ENCODE measurements at places on chromosomes 1 and 21.
A peak's percentile ranks its signal among the peaks of the same experiment; 100 is the strongest.

- DNase-seq = no peak
Observed at GRCh38 chr1:230256896-230257295, 169.2 kb downstream of the PGBD5 start.

GRCh38 chr1:160022330-160023310 lies 9.2 kb downstream of the PIGM start:
- no peak for DNase-seq

DNA sequence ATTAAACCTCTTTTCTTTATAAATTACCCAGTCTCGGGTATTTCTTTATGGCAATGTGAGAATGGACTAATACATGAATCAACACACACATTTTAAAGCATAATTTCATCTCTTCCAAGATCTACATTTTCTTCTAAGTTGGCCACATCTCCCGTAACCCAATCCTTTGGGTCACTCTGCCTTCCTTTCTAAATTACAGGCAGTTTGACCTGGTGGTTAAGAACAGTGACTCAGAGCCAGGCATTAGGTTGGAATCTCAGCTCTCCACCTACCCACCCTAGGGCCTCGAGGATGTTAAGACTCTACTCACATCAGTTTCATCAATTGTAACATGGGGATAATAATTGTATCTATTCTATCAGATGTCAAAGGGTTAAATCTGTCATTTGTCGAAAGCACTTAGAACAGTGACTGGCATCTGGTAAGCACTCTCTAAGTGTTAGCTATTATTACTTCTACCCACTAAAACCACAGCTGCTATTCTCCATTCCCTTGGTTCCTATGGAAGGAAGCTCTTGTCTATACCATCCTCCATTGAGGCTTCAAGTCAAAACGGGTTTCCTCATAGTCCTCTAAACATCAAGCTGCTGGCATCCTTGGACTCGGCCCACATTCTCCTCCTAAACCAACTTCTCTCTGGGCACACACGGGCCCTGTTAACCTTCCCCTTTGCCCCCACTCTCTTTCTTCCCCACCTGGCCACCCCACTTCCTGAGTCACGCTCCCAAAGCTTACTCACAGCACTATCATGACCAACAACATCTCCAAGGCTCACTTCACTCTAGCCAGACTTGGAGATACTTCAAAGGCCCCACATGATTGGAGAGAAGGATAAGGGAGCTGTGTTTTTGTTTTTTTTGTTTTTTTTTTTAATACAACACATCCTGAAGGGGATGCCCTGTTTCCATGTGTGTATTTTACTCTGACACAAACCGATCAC lies 116.9 kb downstream of the TGFBR3 start:
- DNase-seq = no peak

DNA sequence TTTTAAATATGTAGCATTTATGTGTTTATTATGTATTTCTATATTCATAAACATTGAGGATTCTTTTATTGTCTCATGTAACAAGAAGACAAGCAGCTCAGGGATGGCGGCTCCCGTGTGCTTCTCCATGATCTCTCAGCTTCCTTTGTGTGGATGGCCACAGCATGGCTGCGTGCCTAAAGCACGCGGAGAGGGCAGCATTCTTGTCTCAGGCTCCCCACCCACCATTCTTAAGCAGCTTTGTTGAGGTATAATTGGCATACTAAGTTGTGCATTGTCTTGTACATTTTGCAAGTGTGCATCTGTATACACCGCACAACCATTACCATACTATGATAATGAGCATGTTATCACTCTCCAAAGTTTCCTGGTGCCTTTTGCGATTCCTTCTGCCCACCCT lies 81.6 kb downstream of the CAMTA1 start:
- DNase-seq = no peak

DNA sequence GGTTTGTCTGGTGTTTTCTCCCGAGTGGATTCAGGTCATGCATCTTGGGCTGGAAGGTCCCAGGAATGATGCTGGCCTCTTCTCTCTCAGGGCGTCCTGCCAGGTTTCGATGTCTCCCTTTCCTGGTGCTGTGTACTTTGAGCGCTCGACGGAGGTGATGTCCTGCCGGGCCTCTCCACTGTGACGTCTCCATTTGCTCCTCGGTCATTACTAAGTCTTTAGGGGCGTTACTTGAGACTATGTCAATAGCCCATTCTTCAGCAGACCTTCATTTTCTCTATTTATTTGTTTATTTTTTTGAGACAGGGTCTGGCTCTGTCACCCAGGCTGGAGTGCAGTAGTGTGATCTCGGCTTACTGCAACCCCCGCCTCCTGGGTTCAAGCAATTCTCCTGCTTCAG lies 37.2 kb upstream of the TNFRSF1B start:
- DNase-seq = no peak

DNA sequence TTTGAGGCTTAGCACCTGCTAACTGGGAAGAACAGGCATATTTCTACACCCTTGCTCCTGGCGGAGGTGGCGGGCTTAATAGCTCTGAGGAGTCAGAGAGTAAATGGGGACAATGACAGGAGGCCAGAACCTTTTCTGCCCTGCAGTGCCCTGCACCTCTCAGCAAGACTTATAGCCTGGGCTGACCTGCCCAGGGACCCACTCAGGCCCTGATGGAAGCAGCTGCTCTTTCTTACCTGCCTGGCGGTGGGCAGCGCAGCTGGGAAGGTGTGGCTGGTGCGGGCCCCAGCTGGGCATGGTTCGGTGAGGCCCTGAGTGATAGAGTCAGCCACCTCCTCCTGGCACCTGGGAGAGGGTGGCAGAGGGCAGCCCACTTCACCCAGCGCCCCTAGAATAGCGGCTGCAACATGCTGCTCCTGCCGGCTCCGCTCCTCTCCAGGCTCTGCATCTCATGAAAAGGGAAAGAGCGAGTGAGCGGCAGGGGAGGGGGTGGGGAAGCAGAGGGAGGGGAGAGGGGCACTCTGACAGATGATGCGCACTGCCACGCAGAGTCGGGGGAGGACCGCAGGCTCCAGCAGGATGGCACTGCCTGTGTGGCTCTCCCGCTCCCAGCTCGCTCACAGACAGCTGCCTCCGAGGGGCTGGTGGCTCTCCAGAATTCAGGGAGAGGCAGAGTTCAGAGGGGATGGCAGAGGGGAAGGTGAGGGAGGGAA lies at the start of gene RGS8:
TSS of gene RGS8 (minus strand) at position 472 of the 713 bp plus-strand sequence. CDS start 14,938 bp downstream, outside the sequence.
- DNase-seq = no peak

DNA sequence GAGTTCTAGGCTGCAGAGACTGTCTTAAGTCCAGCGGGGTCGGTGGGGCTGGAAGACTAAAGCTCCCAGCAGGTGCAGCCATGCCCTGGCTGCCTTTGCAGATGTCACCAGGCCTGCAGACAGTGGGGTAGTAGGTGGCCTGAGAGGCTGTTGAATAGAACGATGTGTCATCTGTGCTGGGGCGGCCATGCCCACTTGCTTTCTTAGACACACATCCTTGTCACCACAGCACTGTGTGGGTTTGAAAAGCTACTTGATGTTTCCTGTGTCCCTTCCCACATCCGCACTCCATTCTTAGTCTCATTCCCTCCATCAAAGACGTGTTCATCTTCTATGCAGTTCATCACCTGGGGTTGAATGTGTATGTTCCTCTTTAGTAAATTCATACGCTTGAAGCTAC lies 184.5 kb upstream of the TMEM51 start:
- DNase-seq = no peak

- DNase-seq = no peak
Observed at GRCh38 chr1:46406881-46407608, 12.9 kb downstream of the FAAH start.

DNA sequence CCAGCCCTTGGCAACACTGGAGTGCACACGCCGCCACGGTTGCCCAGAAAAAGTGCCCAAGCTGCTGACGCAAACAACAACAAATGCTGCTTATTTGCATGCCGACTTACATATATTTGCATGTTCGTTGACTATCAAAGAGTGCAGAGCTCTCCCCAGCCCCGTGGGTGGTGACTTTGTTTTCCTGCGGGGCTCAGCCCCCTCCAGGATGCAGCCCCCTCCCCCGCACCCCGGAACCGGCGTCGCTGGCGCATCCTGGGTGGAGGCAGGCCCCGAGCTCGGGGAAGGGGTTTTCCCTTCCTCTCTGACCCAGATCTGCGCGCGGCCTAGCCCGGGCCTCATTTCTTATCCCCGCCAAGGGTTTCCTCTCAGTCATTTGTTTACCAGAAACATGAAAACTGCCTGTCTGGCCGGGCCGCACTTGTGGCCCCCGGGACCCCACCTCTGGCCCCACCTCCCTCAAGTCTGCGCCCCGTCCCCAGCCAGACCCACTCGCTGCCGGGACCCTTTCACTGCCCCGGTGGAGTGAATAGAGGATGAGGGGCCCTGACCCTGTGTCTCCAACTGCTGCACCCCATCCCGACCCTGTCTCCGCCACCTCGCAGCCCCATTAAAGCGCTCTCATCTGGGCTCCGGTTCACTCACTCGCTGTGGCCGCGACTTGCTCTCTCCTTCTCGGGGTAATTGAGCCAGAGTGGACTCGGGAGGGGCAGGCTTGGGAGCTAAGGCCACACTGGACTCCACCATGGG lies 5.5 kb downstream of the TNFRSF25 start:
- DNase-seq = peak; percentile 93

- DNase-seq = no peak
Observed at GRCh38 chr21:41954654-41955499, 1.1 kb upstream of the C2CD2 start.

- no peak for DNase-seq
Observed at GRCh38 chr1:154994591-154994990, 1.2 kb downstream of the LENEP start.

DNA sequence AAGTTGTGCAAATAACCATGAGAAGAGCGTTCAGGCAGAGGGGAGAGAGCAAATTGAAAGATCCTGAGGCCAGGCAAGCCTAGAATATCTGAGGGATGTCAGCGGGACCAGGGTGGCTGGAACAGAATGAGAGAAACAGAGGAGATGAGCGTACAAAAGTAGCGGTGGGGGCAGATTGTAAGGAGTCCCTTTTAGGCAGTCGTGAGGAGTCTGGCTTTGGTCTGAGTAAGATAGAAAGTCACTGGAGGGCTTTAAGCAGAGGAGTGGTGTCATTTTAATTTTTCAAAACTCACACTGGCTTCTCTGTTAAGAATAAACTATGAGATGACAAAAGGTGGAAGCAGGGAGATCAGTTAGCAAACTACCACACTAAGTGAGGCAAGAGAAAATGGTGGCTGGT lies 24.2 kb downstream of the ATP5PF start:
- no peak for DNase-seq

GRCh38 chr1:148161053-148161901 lies 9.2 kb upstream of the NBPF11 start:
- DNase-seq = no peak

- DNase-seq = no peak
Observed at GRCh38 chr1:76425201-76426145, 350.9 kb downstream of the ST6GALNAC3 start.

DNA sequence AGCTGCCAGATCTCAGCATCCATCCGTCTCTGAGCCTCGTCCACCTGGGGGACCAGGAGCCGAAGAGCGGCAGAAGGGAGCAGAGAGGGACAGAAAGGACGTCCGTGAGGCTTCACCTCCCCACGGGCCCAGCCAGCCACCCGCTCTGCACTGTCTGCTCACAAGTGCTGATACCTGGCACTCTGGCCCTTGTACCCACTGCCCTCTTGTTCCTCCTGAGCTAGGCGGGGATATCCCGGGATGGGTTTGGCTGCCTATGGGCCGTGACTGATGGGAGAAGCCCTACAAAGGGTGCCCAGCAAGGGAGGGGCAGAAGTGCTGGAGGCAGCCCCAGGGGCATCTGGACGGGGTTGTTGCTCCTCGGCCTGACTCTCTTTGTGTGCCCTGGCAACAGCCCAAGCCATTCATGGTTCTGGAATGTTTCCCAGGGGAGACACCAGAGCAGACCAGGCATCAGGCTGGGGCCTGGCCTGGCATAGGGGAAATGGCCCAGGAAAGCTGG lies 57.6 kb downstream of the LDLRAD2 start:
- DNase-seq = no peak

GRCh38 chr1:75099581-75099980 lies 34.6 kb upstream of the LHX8 start:
- no peak for DNase-seq

- no peak for DNase-seq
Observed at GRCh38 chr1:3687504-3687903, 35.2 kb downstream of the TP73 start.

- no peak for DNase-seq
Observed at GRCh38 chr1:44108241-44108640, 10.4 kb upstream of the KLF17 start.

GRCh38 chr1:174690266-174690665 lies 242.5 kb downstream of the GPR52 start:
- no peak for DNase-seq

DNA sequence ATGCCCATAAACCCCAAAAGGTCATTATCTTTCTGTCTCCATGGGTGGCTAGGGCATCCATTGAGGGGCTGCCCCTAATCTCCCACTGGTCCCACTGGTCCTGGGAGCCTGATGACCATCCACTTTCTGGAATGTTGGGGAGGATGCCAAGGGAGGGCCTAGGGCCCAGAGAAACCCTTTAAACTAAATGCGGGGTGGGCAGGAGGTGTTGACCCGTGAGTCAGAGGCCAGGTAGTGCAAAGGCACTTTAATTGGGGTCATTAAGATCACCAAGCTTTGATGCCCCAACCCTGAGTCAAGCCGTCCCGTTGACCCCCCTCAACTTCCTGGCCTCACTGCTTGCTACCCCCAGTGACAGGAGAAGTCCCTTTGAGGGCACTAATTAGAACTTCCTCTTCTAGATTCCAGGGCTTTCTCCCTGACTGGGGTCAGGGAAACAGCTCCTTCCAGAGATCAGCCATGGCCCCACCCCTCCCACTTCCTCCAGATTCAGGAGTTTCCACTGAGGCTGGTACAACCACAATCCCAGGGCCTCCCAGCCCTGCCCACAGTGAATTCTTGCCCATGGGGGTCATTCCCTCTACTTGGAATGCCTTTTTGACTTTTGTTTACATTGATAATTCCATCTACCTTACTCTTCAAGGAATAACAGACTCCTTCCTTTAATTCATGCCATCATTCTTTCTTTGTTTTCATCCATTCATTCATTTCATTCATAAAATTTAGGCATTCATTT lies 15.5 kb upstream of the SERINC2 start:
- no peak for DNase-seq

- no peak for DNase-seq
Observed at GRCh38 chr1:1577367-1578011, 2.8 kb upstream of the SSU72 start.

GRCh38 chr1:232728507-232729263 lies 76.5 kb upstream of the MAP10 start:
- DNase-seq = no peak

GRCh38 chr1:172977296-172978017 lies 73.3 kb downstream of the TNFSF18 start:
- DNase-seq = no peak

GRCh38 chr1:152519851-152520250 lies 5.6 kb downstream of the CRCT1 start:
- DNase-seq = no peak

DNA sequence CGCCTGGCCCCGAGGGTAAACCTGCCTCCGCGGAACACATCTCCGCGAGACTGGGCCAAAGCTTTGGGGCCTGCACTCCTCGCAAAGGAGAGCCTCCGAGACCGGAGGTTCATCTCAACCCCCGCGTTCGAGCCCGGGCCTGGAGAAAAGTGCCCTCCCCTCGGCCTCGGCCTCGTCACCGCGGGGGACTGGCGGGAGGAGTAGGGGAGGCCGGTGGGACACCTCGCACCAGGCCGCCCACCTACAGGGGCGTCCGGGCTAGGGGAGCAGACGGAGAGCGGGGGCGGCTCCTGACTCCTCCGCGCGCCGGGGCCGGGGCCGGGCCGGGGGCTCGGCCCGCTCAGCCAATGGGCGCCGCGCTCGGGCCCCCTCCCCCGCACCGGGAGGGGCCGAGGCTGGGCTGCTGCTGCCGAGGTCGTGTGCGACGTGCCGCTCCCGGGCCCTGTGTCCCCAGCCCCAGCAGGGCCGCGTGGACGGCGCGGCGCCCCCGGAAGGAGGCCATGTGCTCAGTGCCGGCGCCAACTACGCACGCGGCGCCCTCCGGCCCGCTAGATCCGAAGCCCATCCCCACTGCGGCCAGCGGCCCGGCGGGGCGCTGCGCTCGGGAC lies 684 bp downstream of the SLC2A1 start:
- peak; percentile 57 for DNase-seq

All from activated T-helper 1 cell treated with Interleukin-2 at 50 U/mL for 16 hours (primary cell).